ENCODE measurements at places on chromosomes 5 and 9.

- DNase-seq = no peak
Observed at GRCh38 chr9:4496497-4496896, 6.2 kb downstream of the SLC1A1 start.

- DNase-seq = no peak
Observed at GRCh38 chr5:118687661-118688621, 300.4 kb downstream of the DTWD2 start.

- peak; percentile 77 for DNase-seq
Observed at GRCh38 chr9:135085830-135086546, 1.5 kb upstream of the OLFM1 start.

DNA sequence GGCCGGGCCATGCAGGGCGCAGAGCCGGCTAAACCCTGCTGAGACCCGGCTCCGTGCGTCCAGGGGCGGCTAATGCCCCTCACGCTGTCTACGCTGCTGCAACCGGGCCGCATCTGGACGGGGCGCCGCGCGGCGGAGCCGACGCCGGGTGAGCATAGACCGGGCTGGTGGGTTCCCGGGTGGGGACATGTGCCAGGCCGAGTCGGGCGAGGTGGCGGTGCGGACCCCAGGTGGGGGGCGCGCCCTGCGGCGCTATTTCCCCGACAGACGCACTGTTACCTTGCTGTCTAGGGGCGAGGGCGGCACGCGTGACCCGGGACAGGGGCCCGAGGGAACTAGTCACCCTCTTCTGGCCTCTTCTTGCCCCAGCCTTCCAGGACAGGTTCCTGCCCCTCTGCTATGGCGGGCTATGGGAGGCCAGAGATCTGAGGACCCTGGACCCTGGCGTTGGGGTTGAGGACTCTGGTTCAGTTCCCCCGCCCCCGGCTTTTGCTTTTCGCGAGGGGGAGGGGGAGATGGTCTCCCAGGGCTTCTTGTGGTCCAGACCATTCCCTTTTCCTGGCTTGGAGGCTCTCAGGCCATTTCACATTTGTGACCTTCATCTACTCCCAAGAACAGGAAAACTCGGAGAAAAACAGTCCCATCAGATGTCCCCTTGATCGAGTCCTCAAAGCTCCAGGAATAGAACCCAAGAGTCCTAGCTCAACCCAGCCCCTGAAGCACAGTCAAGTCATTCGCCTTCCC, 536 bp downstream of the SLC27A4 start:
- peak; percentile 34 for DNase-seq

GRCh38 chr5:77024490-77024889, 5.7 kb upstream of the AGGF1 start:
- DNase-seq = peak; percentile 11

GRCh38 chr9:127724012-127724411, 8.1 kb downstream of the TTC16 start:
- DNase-seq = no peak

DNA sequence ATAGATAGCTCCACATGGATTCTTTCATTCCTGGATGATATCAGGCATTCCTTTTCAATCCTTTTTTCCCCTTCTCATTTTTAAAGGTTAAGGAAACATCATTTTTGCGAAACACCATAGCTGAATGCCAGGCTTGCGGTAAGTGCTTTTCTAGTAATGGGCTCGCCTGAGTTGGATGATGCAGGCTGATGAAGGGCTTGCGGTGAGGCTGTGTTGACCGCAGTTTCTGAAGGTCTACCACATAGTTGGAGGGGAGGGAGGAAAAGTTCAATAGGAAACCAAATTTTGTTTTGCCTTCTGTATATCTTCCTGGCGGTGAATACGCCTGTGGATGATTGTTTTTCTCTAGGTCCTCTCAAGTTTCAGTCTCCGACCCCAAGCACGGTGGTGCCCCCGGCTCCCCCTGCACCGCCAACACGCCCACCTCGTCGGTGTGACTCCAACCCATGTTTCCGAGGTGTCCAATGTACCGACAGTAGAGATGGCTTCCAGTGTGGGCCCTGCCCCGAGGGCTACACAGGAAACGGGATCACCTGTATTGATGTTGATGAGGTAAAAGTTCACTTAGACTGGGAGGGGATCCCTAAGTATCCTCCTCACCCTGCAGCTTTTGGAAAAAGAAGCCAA, 24.3 kb downstream of the THBS4 start:
- DNase-seq = no peak

GRCh38 chr9:113381909-113382411, 5.2 kb upstream of the HDHD3 start:
- DNase-seq = no peak

DNA sequence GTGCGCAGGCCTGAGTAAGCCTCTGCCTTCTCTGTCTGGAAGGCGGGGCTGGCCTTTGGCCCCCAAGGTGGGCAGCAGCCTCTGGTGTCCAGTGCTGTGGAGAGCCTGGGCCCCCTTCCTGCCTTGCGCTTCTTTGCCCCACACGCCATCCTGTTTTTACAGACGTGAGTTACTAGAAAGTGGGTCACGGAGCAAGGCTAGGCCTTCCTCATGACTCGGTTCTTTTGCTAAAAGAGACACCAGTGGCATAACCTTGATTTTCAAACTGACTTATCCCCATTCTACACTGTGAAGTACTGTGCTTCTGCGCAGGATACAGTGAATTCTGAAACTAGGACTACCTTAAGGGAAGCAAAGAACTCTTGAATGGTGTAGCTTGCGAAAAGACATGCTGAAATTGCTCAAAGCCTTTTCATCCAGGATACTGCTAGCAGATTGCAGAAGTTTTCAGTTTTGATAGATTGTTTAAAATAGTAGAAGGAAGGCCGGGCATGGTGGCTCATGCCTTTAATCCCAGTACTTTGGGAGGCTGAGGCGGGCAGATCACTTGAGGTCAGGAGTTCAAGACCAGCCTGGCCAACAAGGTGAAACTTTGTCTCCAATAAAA, 7.2 kb downstream of the ROPN1L start:
- no peak for DNase-seq

DNA sequence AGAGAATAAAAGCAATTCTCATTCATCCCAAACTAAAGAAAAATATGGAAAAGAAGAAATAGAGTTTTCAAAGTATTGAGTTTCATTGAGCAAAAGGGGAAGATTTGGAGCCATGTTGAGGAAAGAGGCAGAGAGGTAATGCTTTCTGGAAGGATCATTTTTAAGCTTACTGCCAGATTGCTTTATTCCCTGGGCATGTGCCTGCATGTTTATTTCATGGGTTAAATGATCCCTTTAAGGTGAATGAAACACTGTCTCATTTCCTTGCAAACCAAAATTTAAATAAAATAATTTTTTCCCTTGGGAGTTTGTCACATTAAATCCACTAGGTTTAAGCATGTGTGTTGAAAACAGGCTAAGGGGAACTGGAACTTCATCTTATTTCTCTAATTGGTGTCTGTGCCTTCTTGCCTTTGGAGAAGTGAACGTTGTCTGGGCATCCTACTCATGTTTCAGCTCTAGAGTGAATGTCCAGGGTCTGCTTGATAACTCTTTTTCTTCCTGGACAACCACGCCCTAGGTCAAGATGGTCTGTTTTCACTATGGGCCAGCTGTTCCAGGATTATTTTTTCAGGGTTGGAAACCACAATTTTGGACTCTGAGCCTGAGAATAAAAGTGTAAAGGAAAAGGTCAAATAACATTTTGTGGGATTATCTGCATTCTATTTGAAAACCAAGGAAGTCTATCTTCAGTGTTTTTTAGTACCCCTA, 114.1 kb upstream of the ELL2 start:
- no peak for DNase-seq

DNA sequence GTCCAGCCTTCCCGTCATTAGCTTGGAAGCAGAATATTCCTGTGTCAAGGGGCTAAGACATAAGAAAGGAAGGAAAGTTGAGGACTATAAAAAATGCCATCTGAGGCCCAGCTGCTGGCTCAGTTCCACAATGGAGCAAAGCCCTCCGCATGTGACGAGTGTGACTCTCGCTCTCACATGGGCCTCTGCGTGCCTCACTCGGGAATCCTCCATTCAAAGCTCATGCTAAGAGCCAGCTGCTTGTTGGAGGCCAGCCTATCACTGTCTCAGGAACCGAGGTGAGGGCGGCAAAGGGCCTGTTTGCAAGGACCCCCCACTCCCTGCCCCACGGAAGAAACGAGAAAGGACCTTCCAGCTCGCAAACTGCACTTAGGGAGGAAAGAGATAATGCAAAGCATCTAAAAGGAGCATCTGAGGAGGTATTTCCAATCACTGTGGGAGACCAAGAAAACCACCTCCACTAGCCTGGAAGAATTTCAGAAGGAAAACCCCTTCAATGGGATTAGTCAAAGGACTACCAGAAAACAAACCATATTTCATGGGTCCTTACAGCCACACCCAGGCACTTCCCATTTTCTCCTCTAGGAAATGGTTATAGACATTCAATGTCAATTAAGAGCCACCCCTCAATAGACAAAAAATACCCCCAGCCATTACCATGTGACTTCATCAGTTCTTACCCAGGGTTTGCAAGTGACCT, 95.3 kb downstream of the PRRT1B start:
- DNase-seq = no peak

DNA sequence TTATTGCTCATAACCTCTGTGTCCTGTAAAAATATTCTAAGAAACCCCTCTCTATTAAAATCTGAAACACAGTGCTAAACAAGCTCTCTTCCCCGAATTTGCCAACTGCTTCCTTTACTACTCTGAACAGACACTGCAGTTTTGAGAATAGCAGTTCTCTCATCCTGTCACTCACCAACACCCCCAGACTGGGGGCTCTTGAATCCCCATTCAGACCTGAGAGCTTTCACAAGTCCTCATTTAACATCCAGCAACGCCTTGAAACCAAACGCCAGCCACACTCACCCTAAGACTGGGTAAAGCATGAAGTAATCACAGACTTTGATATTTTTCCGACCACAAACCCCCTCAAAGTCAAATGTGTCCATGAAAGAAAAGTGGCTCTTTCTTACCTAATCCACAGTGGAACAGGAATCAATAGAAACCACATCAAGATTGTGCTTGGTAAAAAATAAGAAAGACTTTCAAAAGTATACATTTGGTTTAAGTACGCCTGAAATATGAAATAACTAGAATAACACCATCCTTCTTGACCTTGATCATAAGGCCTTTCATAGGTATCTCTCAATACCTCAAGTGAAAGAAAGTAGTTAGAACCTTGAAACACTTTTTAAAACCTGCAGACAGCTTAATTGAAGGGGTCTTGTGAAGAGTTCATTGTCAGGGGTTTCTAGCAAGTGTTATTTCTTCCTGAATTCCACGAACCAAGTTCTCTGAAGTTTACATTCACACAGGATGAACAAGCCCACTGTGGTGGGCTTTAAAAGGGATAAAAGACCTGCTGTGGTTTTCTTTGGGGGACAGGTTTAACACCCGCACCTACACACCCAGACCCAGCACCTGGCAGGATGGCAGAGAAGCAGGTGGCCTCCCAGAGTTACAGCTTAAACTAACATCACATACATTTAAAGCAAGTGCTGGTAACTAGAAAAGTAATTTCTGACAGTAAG, 412.6 kb downstream of the MLLT3 start:
- DNase-seq = peak; percentile 16

GRCh38 chr5:21181609-21182125, 1193.7 kb upstream of the CDH18 start:
- DNase-seq = no peak

GRCh38 chr5:174410716-174411478, 313.5 kb upstream of the MSX2 start:
- no peak for DNase-seq

GRCh38 chr9:34507556-34507955, 15.2 kb downstream of the ENHO start:
- DNase-seq = no peak

DNA sequence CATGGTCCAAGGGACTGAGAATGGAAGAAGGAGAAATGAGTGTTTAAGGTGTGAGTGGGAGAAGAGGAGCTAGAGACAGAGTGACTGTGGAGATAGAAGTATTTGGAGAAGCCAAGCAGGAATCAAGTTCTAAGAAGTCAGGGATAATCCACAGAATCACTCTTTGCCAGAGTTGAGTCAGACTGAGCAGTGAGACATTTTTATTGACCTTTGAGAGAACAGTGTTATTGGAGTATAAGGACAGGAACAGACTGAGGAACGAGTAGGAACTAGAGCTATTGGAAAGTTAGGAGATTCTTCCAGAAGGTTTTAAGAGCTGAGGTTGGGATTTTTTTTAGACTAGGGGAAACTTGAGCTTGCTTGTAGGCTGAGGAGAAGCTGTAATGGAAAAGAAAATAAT, 37.2 kb downstream of the RCL1 start:
- DNase-seq = no peak

GRCh38 chr9:108271646-108272348, 584.0 kb downstream of the ACTL7B start:
- no peak for DNase-seq

DNA sequence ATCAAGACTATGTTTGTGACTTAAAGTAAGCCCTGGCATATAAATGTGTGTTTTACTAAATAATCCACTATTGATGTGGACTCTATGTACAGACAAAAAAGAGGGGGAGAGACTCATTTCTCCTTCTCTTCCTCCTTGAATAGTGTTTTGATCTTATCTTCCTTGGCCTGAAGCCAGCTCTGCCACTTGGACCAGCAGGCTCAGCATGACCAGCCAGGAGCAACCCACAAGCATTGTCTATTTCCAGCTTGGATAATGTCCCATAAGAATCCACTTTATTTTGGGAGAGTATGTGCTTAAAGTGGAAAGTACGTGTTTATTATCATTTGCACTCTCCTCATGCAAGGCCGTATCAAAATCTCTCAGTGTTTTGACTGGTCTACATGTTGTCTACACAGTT, 23.8 kb upstream of the SLC46A2 start:
- no peak for DNase-seq

GRCh38 chr5:1476181-1476966, 31.1 kb upstream of the SLC6A3 start:
- DNase-seq = no peak

- DNase-seq = no peak
Observed at GRCh38 chr9:133839822-133840329, 101.7 kb upstream of the SARDH start.

DNA sequence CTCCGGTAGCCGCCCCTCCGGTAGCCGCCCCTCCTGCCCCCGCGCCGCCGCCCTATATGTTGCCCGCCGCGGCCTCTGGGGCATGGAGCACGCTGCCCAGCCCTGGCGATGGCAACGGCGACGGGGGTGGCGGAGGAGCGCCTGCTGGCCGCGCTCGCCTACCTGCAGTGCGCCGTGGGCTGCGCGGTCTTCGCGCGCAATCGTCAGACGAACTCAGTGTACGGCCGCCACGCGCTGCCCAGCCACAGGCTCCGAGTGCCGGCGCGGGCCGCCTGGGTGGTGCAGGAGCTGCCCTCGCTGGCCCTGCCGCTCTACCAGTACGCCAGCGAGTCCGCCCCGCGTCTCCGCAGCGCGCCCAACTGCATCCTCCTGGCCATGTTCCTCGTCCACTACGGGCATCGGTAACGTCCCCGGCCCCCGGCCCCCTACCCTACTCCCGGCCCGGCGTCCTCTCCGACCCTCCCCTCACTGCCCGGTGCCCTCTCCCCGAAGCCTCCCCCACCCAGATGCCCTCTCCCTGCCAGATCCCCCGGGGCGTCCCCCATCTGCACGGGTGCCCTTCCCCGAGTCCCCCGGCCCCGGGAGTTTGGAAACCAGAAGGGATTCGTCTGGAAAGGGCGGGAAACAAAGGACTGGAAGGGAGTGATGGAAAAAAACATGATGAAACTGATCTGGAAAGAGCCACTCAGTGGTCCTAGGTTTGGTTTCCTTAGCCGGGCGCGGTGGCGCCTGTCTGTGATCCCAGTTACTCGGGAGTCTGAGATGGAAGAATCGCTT, 417 bp downstream of the SRD5A1 start:
- peak; percentile 38 for DNase-seq

- no peak for DNase-seq
Observed at GRCh38 chr9:28051559-28052503, 478.6 kb upstream of the C9orf72 start.
